Activated CD4-positive, alpha-beta T cell treated with anti-CD3 and anti-CD28 coated beads for 36 hours (primary cell): ENCODE measurements at places on chromosomes 6 and 20. TPM values are rescaled to one million over a fixed set of nuclear protein-coding genes. Genes with fewer than 3 reads are reported as not detected.

DNA sequence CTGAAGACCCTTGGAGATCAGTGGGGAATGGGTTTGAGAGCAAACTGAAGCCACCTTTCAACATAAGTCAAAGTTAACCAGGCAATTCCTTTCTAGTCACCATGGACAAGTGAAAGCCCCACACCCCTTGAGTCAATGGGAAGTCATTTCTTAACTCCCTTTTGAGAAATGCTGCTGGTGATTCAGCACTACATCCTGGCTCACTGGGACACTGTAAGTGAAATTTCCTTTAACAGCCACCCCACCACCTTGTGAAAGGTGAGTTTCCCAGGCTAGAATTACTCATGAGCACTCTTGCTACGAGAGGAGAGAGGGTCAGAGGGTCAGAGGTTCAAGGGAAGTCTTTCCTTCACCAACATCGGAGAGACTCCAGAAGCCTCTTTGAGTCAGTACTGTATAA, 93.3 kb upstream of the MARCKS start:
- H3K4me3 ChIP-seq = no peak overlapping the region
- no peaks in the 10 kb centered on the region for H3K36me3 ChIP-seq
- peaks cover 6% of the 10 kb centered on the region for H3K4me1 ChIP-seq

GRCh38 chr6:148231572-148231971, 111.1 kb upstream of the SASH1 start:
- H3K36me3 ChIP-seq = no peaks in the 10 kb centered on the region
- no peak for DNase-seq
- no peaks in the 10 kb centered on the region for H3K4me1 ChIP-seq
- H3K4me3 ChIP-seq = no peak overlapping the region
- H3K27me3 ChIP-seq = peaks cover 32% of the 10 kb centered on the region
- no peak overlapping the region for H3K27ac ChIP-seq

DNA sequence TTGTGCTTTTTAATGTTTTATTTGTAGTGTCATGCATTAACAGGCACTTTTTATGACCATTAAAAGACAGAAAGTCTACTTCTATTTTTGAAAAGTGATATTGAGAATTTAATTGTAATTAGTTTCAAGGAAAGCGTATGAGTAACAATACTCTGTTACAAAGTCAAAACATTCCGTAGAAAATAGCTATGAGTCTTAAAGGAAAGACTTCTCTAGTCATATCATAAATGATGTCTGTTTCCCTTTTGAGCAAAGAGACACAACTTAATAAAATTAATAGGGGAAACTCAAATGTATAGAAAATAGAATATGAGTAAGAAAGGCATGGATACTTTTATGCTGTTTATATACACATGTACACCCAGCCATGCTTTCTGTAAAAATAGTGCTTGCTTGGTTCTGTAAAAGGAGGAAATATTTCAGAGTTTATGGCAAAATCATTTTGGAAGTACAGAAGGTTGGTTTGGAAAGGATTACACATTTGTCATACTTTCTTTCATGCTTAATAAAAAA, 107.8 kb upstream of the AHI1 start:
- H3K36me3 ChIP-seq = no peaks in the 10 kb centered on the region
- H3K27me3 ChIP-seq = no peaks in the 10 kb centered on the region
- peak overlapping the region; percentile 58 for H3K27ac ChIP-seq
- H3K4me3 ChIP-seq = no peak overlapping the region

GRCh38 chr6:139378226-139378625, 3.8 kb upstream of the CITED2 start:
- peaks cover 11% of the 10 kb centered on the region for H3K36me3 ChIP-seq
- no peaks in the 10 kb centered on the region for H3K27me3 ChIP-seq
- H3K4me3 ChIP-seq = no peak overlapping the region
- peaks cover 17% of the 10 kb centered on the region for H3K4me1 ChIP-seq

GRCh38 chr6:130670142-130670541, 157.1 kb upstream of the SMLR1 start:
- no peaks in the 10 kb centered on the region for H3K27me3 ChIP-seq
- H3K36me3 ChIP-seq = no peaks in the 10 kb centered on the region
- no peak overlapping the region for H3K27ac ChIP-seq
- no peaks in the 10 kb centered on the region for H3K4me1 ChIP-seq
- H3K4me3 ChIP-seq = no peak overlapping the region

GRCh38 chr6:3386374-3386857, 70.4 kb downstream of the SLC22A23 start:
- no peak overlapping the region for H3K27ac ChIP-seq
- H3K36me3 ChIP-seq = no peaks in the 10 kb centered on the region
- H3K4me1 ChIP-seq = no peaks in the 10 kb centered on the region

GRCh38 chr20:32453467-32454163, 95.5 kb downstream of the ASXL1 start:
- no peak overlapping the region for H3K4me3 ChIP-seq
- H3K27me3 ChIP-seq = no peaks in the 10 kb centered on the region
- H3K27ac ChIP-seq = no peak overlapping the region
- no peaks in the 10 kb centered on the region for H3K4me1 ChIP-seq

DNA sequence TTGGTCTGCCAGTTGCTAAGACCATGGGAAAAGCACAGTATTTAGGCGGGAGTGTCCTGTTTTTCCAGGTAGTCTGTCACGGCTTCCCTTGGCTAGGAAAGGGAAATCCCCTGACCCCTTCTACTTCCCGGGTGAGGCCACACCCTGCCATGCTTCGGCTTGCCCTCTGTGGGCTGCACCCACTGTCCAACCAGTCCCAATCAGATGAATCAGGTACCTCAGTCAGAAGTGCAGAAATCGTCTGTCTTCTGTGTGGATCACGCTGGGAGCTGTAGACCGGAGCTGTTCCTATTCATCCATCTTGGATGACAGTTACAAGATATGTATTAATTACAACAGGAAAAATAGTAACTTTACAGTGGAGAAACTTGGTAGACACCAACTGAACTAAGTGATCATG, 188.2 kb downstream of the TPBG start:
- no peak overlapping the region for H3K27ac ChIP-seq
- no peak for DNase-seq
- H3K36me3 ChIP-seq = no peaks in the 10 kb centered on the region
- H3K27me3 ChIP-seq = no peaks in the 10 kb centered on the region

SALL4 gene
- 0.11 TPM for total RNA-seq

- peaks cover 5% of the 10 kb centered on the region for H3K36me3 ChIP-seq
- H3K4me1 ChIP-seq = peaks cover 19% of the 10 kb centered on the region
- H3K27me3 ChIP-seq = no peaks in the 10 kb centered on the region
- no peak for DNase-seq
- H3K27ac ChIP-seq = no peak overlapping the region
Observed at GRCh38 chr20:62644802-62645496, 2.6 kb downstream of the SLCO4A1 start.
